Adrenal gland (tissue), 19 donors: ENCODE measurements at places on chromosomes 6 and 20.

GRCh38 chr20:19501476-19502115 lies 256.5 kb upstream of the RIN2 start:
- H3K27ac ChIP-seq = no peak overlapping the region
- H3K4me3 ChIP-seq = no peak overlapping the region
- no peaks in the 10 kb centered on the region for H3K36me3 ChIP-seq
- no peaks in the 10 kb centered on the region for H3K4me1 ChIP-seq
- DNase-seq = no peak
- H3K27me3 ChIP-seq = no peaks in the 10 kb centered on the region

- H3K4me1 ChIP-seq = no peaks in the 10 kb centered on the region
- DNase-seq = no peak
- no peak overlapping the region for H3K27ac ChIP-seq
- no peaks in the 10 kb centered on the region for H3K36me3 ChIP-seq
- no peak overlapping the region for H3K4me3 ChIP-seq
Measured at GRCh38 chr6:95648636-95649035, 71.3 kb downstream of the MANEA start.

DNA sequence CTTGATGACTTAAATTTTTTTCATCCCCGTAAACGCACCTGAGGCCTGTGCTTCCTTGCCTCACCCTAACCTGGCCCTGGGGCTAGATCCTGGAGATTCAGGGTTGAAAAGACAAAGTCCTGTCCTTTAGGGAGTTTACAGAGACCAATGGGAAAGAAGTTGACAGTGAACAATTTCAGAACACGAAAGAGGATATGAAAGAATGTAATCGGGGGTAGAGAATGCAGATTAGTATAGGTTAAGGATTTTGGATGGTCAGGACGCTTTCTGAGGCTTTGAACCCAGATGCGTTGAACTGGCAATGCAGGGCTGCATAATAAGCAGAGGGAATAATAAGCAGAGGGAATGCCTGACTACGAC lies 1.7 kb upstream of the FBXO5 start:
- H3K27ac ChIP-seq = peak overlapping the region; percentile 97

DNA sequence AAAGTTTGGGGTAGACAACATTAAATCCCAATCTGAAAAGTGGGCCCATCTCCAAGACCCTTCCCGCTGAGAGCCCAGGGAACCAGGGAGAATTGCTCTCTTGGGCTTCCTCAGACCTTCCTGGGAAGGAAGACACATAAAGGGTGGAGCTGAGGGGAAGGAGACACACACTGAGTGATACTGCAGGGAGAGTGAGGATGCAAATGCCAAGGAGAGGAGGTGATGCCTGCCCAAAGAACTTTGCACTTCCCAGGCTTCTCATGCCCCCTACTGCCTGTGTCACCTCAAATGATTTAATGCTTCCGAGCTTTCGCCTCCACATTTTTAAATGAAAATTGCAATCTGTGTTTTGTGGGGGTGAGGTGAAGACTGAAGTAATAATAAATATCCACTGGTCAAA lies 7.5 kb upstream of the BTN2A1 start:
- H3K4me1 ChIP-seq = no peaks in the 10 kb centered on the region
- no peaks in the 10 kb centered on the region for H3K36me3 ChIP-seq
- DNase-seq = no peak
- H3K4me3 ChIP-seq = no peak overlapping the region
- no peak overlapping the region for H3K27ac ChIP-seq
- no peaks in the 10 kb centered on the region for H3K27me3 ChIP-seq

- no peak overlapping the region for H3K4me3 ChIP-seq
- no peak for DNase-seq
- no peak overlapping the region for H3K27ac ChIP-seq
- peaks cover 10% of the 10 kb centered on the region for H3K4me1 ChIP-seq
- H3K36me3 ChIP-seq = no peaks in the 10 kb centered on the region
Measured at GRCh38 chr20:4153251-4153650, 137.9 kb upstream of the RNF24 start.

- no peaks in the 10 kb centered on the region for H3K4me1 ChIP-seq
- H3K27me3 ChIP-seq = no peaks in the 10 kb centered on the region
- H3K36me3 ChIP-seq = no peaks in the 10 kb centered on the region
- no peak overlapping the region for H3K27ac ChIP-seq
Measured at GRCh38 chr6:37016995-37017394, 11.5 kb downstream of the FGD2 start.

DNA sequence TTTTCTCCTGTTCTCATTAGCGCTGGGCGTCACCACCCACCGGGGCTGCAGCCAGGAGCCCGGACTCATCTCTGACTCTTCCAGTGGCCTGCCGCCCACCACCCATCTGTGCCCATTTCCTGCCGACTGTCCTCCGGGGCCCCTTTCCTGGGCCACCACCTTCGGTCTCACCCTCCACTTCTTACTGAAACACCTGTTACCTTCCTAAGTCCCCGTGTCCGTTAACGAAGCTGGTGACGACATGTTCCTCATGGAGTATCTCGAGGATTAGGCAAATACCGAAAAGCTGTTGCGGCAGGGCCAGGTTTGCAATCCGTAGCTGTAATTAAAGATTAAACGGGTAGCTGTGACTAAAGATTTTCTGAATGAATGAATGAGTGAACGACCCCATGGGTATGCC lies 80.2 kb downstream of the SRC start:
- no peaks in the 10 kb centered on the region for H3K36me3 ChIP-seq
- no peak overlapping the region for H3K27ac ChIP-seq
- no peak overlapping the region for H3K4me3 ChIP-seq
- H3K27me3 ChIP-seq = no peaks in the 10 kb centered on the region
- H3K4me1 ChIP-seq = no peaks in the 10 kb centered on the region

GRCh38 chr6:62980724-62981123 lies 230.5 kb upstream of the FKBP1C start:
- H3K36me3 ChIP-seq = no peaks in the 10 kb centered on the region
- DNase-seq = no peak
- H3K27ac ChIP-seq = no peak overlapping the region
- no peak overlapping the region for H3K4me3 ChIP-seq
- H3K4me1 ChIP-seq = no peaks in the 10 kb centered on the region

DNA sequence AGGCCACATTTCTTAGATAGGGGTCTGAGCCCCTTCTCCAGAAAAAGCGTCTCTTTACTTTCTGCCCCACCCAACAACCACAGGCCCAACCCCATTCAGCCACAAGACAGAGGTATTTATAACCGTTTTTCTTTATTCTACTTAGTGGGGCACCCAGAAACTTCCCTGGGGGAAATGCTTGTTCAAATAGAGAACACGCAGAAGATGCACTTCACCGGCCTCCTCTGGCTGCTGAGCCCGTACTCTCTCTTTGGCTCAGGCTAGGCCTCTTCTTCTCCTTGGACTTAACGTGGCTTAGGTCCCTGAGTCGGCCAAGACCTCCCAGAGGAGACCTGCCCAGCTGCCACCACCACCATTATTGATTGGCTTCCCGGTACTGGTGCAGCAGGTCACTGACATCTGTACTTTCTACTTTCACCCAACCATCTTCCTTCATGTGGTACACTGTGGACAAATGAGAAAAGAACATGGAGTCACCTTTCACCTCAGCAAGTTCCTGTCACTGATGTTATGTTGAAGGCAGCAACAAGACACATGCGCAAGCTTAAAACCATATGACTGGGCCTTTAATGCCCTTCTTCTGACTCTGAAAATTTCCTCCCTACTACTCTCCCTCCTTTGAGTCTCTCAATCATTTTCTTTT lies 2.2 kb upstream of the TAP2 start:
- no peak for DNase-seq
- peaks cover 36% of the 10 kb centered on the region for H3K4me1 ChIP-seq
- no peaks in the 10 kb centered on the region for H3K27me3 ChIP-seq
- no peak overlapping the region for H3K4me3 ChIP-seq
- no peaks in the 10 kb centered on the region for H3K36me3 ChIP-seq
- H3K27ac ChIP-seq = no peak overlapping the region

GRCh38 chr20:10557685-10558084 lies 116.1 kb downstream of the JAG1 start:
- no peaks in the 10 kb centered on the region for H3K36me3 ChIP-seq
- H3K4me1 ChIP-seq = no peaks in the 10 kb centered on the region
- no peak for DNase-seq

- no peaks in the 10 kb centered on the region for H3K36me3 ChIP-seq
- H3K27ac ChIP-seq = peak overlapping the region; percentile 85
- peaks cover 26% of the 10 kb centered on the region for H3K4me1 ChIP-seq
- H3K27me3 ChIP-seq = no peaks in the 10 kb centered on the region
- DNase-seq = no peak
Measured at GRCh38 chr20:53828682-53829254, 235.1 kb upstream of the ZNF217 start.
